CD4-positive, alpha-beta T cell treated with Interleukin-15 for 4 hours (primary cell): ENCODE measurements at places on chromosomes 6 and 20.

GRCh38 chr20:4555188-4555890 lies 166.4 kb upstream of the PRND start:
- DNase-seq, result no peak

GRCh38 chr6:149154261-149154821 lies 163.2 kb upstream of the TAB2 start:
- peak; percentile 52 for DNase-seq

DNA sequence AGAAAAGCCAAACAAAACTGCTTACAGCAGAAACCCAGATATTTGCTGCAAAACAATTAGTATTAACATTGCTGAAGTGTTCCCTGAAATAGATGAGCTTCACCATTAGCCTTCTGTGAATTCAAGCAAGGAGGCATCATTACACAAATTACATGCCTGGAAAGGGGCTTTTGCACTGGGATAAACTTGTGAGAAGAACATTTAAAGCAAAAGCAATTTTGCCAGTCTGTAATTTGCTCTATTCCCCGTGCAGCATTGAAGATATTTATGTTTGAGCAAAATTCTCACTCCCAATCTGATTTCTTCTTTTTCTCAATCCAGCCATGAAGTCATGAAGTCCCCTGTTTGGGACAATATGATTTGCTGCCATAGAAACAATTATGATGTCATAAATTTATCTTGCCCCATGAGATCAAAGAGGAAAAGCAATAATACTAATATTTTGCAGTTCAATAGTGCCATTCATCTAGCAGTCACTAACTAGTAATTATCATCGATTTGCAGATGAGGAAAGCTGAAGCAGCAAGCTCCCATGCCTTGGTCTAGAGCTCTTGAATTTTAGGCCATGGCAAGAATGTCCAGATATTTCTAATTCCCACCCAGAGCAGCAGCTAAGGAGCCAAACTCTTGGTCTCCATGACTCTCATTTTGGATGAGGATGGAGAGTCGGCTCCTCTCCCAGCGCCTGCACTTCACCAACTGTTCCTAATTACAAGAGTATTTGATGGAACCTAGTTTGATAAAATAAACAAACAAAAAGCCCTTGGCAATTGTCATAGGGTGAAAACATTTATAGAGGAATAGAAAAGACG lies 49.5 kb upstream of the CCN6 start:
- DNase-seq, result no peak

- no peak for DNase-seq
Measured at GRCh38 chr6:126614642-126615504, 275.0 kb downstream of the CENPW start.

DNA sequence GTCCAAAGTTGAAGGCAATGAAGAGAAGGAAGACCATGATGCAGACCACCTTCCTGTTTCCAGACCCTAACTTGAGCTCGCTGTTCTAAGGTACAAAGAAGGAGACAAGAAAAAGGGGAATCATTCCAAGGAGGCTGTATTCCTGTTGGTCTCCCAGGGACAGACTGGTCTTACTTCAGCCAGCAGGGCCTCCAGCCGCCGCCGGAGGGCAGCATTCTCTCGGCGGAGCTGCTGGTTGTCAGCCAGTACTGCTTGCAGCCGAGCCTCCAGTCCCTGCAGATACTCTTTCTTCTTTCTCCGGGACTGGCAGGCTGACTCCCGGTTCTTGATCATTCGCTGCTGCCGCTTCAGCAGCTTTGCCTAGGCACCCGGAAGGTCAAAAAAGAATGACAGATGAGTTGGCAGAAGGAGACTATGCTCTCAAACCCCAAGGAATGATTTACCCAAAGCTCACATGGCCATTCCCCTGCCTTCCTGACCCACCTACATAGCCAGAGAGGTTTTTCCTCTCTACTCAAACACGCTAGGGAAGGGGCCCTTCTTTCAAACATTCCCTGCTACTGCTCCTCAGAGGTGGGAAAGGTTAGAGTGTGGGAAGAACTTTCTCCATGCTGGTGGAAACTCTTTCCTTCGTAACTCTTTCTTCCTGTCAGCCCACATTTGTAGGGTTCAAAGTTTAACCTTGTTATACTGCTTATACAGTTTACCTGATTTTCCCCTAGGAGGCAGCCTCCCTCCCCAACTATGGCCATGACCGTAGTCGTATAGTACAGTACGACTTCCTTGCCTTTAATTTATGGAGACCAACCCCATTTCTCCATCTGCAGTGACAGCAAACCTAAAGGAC lies 9.0 kb downstream of the ATF6B start:
- DNase-seq, result peak; percentile 67

GRCh38 chr6:72639920-72640614 lies 18.2 kb downstream of the KCNQ5 start:
- no peak for DNase-seq

DNA sequence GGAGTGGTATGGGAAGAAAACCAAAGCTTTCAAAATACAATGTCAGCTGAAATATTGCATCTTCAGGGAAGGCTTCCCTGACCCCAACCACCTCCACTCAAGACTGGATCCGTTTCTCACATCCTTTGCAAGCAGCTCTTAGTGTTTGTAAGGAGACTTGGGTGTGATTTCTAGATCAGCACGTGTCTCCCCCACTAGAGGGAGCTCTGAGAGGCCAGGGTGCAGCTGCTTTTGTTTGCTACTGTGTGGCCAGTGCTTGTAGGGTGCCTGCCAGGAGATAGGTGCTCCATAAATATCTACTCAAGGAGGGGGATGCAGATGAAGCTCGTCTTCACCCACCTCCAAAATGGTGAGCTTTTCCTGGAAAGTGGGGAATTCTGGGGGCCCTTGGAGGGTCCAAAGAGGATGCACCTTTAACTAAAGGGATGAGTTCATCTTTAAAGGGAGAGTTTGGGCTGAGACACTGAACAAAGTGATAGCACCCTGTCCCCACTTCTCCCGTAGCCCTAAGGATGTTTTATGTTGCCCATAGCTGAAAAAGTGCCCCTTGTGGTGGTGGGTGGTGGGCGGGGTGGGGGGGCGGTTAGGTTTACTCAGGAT lies 52.6 kb upstream of the MAFB start:
- peak; percentile 33 for DNase-seq

DNA sequence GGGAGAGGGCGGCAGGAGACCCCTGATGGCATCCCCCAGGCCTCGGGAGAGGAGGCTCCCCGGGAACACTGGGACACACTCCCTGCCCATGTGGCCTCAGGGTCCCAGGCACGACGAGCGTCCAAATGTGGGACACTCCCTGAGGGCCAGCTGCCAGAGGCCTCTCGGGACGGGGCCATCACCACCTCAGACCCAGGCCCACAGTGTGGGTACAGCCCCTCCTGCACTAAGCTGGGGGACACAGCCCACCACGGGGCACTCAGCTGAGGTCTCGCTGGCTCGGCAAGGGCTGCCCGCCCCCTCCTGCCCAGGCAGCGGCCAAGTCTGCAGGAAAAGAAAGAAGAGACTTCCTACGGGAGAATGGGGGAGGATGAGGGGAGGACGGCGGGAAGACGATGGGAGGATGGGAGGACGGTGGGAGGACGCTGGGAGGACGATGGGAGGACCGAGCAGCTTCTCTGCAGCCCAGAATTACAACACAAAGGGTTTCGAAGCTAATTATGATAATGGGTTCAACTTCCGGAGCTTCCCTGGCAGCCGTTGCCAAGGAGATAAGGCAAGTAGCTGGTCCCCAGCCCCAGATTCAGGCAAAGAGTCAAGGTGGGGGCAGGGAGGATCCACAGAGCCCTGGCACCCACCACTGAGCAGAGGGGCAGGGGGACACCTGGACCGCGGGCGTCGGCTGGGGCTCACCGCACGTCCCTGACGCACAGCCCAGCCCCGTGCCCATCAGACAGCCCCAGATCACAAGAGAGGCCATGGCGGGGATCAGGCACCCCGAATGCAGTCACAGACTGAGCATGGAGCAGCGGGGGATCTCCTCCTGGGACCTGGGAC lies 17.5 kb downstream of the KCNQ2 start:
- no peak for DNase-seq

- DNase-seq, result no peak
Measured at GRCh38 chr6:144232832-144233230, 52.3 kb upstream of the UTRN start.

GRCh38 chr6:85406641-85407075 lies 43.2 kb upstream of the NT5E start:
- no peak for DNase-seq

GRCh38 chr6:166830891-166831363 lies 125.4 kb downstream of the RNASET2 start:
- no peak for DNase-seq

DNA sequence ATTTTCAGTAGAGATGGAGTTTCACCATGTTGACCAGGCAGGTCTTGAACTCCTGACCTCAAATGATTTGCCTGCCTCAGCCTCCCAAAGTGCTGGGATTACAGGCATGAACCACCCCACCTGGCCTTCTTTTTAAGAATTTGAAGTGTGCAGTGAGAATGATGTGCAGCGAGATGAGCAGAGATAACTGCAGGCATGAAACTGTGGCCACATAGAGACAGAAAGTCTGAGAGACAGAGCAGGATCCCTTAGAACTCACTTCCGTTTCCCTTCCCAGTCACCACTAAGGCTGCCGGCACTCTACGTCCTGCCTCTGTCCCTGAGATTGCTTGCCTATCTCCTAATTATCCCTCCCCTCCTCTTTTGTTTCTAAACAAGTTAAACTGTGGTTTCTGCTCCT lies 27.2 kb downstream of the IL22RA2 start:
- no peak for DNase-seq

GRCh38 chr20:41632896-41633295 lies 14.7 kb upstream of the CHD6 start:
- no peak for DNase-seq

GRCh38 chr6:6639572-6639971 lies 51.1 kb downstream of the LY86 start:
- DNase-seq, result no peak

DNA sequence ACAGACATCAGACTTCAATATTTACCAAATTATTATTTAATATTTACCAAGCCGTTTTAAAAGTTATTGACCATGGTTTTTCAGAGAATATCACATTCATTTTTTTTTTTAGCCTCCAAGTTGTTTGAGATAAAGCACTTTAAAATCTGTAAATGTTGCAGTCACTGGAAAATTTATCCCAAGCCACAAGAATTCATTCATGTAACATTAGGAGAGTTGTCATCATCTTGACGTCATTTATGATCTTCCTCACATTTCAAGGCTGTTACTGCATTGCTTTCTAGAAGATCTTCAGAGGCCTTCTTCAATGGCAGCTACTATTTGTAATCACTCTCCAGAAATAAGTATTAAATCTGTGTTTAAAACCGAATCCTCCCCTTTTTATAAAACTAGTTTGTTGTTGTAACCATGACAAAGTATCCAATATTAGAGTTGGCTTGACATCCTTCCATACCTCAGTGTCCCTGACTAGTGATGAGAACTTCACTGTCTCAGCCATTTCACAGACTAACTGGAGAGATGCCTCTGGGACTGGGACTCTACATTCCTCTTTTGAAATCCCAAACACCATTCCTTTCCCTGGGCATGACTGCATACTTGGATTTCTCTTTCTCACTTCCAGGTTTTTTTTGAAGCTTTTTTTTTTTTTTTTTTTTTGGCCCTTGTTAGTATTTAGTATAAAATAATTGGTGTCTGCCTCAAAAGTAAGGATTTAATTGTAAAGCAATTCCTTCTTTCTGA lies 100.1 kb downstream of the ZFAND3 start:
- no peak for DNase-seq

DNA sequence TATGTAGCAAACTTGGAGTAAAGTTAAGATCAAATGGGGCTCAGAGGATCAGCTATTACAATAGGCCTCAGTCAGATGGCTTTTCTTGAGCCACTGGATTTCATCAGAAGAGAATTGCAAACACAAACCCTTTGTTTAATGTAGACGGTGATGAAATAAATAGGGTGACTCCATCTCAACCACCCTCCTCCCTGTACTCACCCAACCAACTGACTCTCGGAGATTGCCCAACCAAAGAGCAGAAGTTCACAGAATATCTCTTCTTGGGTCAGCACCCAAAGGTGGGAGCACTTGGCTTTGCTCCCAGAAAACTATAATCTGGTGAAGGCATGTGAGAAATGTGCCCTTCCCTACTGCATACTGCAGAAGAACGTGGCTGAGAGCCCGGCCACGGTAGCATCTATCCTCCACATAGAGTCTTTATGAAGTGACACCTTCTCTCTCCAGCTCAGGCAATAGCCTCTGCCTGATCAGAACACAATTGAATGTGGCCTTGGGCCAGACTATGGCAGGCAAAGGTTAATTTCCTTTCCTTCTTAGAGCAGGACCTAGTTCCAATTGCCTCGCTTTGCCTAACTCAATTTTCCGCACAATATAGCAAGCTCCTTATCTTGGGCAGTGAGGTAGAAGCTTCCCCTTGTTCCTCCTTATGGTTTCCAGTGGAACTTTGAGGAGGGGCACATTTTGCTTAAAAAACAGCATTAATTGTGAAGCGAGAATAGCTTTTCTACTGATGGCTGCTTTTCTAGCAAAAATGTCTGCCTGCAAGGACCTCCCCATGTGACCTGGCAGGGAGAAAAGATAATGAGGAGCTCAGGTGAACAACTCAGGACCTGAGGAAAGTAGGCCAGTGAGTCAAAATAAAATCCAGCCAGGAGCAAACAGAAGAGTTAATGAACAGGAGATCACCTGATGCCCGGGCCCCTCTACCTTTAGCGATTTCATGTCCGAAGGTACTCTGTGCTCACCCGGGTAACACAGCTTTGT lies 79.4 kb downstream of the GFOD1 start:
- no peak for DNase-seq
